ENCODE measurements at places on chromosomes 1 and 21. TPM values are rescaled to one million over a fixed set of nuclear protein-coding genes. Genes with fewer than 3 reads are reported as not detected.

- DNase-seq, result no peak
Observed at GRCh38 chr1:40845895-40846294, 16.3 kb downstream of the CITED4 start.

DNA sequence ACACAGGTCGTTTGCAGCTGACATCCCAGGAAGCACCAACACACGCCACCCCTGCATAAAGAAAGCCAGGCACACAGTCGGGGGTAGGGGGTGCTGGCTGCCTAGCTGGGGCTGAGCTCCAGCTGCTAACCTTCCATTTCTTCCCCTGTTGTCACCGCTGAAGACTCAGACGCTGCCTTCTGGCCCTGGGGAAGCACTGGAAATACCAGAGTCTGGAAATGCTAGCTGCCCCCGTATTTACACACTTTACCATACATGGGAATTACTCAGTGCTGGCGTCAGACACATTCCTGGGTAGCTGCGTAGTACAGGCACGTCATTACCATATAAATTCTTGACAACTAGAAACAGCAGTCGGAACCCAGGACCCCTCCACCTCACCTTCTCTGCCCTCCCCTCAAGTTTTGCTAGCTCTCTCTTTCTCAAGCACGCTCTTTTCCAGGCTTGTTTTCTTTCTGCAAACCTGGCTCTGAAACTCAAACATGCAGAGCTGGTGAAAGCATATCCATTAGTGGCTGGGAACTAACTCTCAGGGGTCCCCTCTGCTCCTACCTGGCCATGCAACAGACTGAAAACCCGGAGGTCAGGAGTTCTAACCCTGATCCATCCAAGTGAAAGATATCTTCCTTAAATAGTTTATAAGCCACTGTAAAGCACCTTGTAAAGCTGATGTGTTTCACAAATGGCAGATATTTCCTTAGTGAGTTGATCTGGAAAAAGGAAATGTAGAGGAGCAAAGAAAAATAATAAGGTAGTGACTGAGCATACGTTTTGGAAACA is 3.3 kb downstream of the CSRP1 start:
- DNase-seq, result peak; percentile 100

DNA sequence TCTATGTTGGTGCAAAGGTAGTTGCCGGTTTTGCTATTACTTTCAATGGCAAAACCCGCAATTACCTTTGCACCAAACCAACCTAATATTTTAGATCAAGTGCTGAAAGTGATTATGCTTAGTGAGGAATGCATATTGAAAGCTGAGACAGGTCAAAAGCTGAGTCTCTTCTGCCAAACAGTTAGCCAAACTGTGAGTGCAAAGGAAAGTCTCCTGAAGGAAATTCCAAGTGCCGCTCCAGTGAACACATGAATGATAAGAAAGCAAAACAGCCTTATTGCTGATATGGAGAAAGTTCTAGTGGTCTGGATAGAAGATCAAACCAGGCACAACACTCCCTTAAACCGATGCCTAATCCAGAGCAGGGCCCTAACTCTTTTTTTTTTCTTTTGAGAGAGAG is 83.1 kb upstream of the ERRFI1 start:
- DNase-seq, result no peak

GRCh38 chr1:231750296-231750695 is 123.7 kb downstream of the DISC1 start:
- DNase-seq, result no peak

DNA sequence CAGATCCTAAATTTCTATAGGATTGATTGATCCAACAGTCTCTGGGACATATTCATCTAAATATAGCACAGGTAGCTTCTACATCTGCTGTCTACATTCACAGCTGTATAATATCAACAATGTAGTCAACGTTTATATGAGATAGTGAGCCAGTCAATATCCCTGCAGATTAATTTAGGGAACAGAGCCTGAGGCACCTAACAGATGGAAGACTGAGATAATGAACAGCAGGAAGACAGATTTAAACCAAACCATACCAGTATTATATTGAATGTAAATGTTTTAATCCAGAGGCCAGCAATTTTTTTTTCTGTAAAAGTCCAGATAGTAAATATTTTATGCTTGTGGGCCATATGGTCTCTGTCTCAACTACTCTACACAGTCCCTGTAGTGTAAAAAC is 2072.4 kb downstream of the MRPL39 start:
- no peak for DNase-seq

GRCh38 chr1:2789164-2789985 is 12.1 kb downstream of the TTC34 start:
- DNase-seq, result no peak

DNA sequence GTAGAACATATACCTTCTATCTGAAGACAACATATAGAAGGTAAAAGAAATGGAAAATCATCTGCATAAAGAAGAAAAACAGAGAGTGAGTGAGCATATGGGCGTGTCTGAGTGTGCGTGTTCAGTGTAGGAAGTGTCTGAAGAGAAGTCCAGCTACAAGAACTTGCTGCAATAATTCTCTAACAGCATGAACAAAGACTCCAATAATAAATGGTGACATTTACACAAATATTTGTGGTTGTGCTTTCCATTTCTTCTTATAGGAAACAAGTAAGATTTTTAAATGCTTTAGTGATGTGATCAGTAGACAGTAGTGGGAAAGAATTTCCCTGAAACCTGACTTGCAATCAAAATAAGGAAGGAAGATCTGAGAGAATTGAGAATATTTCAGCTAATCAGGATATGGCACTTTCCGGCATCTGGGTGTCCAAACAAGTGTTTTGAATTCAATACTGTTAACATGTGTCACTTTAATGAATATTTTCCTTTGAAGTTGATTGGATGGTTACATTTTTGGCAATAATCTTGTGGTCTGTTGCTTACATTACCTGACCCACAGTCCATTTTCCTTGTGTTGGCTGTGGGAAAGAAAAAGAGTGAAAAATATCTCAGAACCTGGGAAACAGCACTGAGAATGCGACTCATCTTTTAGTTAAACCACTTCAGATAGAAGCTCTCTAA is 154.0 kb downstream of the TGFB2 start:
- DNase-seq, result peak; percentile 79

DNA sequence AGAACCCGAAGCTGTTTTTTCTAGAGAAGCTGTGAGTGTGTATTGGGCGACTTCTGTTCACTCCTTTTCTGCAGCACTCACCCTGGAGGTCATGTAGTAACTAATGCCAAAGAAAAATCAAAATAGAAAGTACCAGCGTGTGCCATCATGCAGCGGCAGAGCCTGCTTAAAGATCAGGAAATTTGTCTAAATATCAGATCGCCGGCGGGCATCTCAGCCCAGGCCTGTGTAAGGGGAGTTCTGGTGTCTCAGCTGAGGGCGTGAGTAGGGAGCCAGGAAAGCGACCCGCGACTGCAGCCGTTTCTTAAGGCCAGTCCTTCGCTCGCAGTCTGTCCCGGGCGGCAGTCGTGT is 768 bp downstream of the EDARADD start:
- DNase-seq, result no peak

- no peak for DNase-seq
Observed at GRCh38 chr1:220325306-220325995, 53.2 kb upstream of the RAB3GAP2 start.

GRCh38 chr1:117562581-117563491 is 43.0 kb upstream of the TENT5C start:
- no peak for DNase-seq

GRCh38 chr1:205450448-205450847 is 5.4 kb downstream of the BLACAT1 start:
- DNase-seq, result no peak

DNA sequence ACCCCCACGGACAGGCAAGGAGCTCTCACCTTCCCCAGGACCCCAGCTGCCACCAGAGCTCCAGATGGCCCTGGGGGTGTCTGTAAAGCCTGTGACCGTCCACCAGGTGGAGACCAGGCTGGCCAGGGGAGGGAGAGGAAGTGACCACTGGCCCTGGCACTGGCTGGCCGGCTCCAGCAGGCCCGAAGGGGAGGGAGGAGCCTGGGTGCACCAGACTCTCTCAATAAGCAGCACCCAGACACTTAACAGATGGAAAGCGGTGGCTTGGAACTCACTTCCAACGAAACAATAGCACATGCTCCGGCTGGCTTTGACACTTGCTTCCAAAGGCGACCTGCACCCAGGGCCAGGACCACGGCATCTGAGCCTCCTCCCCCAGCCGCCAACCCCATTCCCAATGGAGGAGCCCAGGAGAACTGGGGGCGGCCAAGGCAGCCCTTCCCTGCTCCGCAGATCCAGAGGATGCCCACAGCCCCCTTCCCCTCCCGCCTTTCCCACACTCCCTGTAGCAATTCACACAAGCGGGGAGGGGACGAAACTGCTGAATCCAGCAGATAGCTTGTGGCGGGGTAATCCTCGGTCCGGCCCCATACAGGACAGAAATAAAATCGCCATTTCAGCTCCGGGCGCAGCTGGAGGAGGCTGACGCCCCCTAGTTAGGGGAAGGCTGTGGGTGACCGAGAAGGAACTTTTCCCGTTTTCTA is 742 bp upstream of the PDE9A start:
- peak; percentile 31 for DNase-seq

DNA sequence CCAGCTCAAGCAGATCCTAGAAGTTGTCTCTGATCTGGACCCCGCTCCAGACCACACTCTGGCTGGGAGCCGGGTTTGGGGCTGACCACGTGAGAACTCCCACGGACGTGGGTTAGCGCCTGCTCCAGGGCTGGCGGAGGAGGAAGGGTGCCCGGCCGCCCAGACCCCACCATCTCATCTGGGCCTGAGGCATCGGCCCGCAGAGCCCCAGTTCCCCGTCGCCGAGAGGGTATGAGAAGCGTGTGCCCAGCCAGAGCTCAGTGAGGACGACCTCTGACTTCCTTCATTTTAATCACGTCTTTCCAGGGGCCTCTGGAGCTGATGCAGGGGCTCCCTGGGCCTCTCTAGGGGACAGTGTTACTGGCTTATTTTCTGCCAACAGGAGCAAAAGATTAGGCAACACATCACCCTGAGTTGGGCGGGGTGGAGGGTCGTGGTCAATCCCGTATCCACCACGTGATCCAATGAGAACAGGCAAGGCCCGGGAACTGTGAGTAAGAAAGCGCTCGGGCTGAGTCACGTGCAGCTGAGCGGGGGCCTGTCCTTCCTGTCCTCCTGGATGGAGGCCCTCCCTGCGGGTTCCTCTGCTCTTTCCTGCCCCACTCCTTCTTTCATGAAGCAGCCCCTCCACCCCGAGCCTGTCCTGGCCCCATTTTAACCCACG is 81.1 kb downstream of the SIK1 start:
- peak; percentile 85 for DNase-seq

DNA sequence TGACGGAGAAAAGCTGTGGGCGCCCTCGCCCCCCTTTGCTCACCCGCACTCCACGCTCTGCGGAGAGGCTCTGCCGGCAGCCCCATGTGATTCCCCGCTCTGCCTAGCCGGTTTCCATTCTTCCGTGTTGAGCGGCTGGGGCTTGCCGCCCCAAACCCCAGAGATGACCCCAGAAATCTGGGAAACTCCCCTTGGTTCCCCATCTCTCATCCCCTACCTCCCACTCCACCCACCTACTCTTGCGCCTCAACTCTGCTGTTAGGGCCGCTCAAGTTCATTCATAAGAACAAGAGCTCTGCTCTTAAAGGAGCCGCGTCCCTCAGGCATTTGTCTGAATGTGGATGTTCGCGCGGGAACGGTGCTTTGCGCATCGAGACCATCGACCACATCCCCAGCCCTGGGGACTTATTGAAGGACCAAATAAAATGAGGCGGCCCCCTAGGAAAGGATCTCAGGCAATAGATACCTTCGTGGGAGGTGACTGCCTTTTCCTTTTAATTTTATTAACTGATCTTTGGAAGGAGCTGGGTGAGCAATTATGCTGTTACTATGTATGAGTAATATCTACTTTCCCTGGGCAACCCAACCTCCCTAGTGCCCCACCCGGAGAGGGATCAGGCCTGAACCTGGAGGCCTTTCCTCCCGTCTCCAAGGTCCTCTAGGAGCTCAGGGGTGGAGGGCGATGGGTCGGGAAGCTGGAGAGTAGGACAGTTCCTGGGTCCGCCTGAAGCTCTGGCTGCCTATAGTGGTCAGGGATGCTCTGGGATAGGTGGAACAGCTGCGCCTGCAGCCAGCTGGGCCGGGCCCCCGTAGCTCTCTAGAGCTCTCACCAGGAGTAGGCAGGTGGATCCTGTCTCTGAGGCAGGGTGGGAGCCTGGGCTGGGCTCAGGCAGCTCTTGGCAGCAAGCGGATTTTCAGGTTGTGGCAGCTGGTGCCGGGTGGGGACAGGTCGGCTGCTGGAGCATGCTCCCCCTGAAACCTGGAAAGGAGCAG is 898 bp downstream of the MFSD2A start:
- peak; percentile 49 for DNase-seq

GRCh38 chr1:204929487-204930154 is 59.0 kb downstream of the NFASC start:
- DNase-seq, result no peak

GRCh38 chr21:26067836-26068594 is 102.6 kb downstream of the APP start:
- no peak for DNase-seq

- no peak for DNase-seq
Observed at GRCh38 chr1:15843826-15844572, 3.5 kb upstream of the SPEN start.

GRCh38 chr1:182791281-182792179 is 2.0 kb downstream of the NPL start:
- DNase-seq, result no peak

GRCh38 chr1:84632673-84633434 is 57.4 kb downstream of the SSX2IP start:
- peak; percentile 83 for DNase-seq

DNA sequence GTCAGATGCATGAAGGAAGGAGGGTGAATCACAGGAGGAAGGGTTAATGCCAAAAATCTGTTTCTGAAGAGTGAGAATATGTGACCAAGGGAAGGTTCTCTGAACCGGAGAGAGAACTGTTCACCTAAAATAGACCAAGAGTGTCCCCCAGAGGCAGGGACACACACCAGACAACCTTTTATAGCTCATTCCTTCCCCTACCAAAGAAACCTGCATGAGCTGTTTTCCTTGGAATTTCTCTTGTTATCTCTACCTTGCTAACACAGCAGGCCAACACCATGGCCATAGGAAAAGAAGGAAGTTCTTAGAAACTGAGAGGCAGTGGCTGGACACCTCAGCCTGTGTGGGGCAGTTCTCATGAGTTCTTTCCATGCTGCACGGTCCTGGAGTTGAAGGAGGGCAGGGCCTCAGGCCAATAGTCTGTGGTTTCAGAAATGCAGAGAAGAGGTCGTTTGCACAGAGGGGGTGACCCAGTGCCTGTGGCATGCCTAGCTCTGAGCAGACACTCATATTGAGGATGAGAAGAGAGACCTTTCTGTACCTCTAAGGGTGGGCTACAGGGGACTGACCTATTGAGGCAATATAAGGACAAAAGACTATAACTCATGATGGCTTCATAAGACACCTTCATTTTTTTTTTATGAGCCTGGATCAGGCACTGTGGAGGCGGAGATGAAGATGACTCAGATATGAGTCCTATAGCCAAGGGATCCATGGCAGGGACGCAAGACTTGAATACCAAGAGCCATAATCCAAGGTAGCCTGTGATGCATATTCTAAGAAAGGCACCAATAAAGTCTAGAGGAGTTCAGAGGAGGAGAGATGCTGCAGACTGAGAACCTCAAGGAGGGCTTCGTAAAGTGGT is 39.4 kb downstream of the IGFN1 start:
- DNase-seq, result peak; percentile 71

KRTAP24-1 gene
- total RNA-seq, result not detected

KCNQ4 gene
- not detected for total RNA-seq

HAPLN2 gene
- not detected for total RNA-seq

LCE7A gene
- total RNA-seq, result not detected

STMN1 gene
- total RNA-seq, result 93.0 TPM

C4BPA gene
- not detected for total RNA-seq

ZDHHC18 gene
- total RNA-seq, result 12.5 TPM

S100A4 gene
- 7.5 TPM for total RNA-seq

KLHDC7A gene
- total RNA-seq, result not detected

CCDC190 gene
- total RNA-seq, result 0.28 TPM

OR2T2 gene
- not detected for total RNA-seq

Measured in IMR-90 (cell line).